ENCODE measurements at places on chromosomes 1 and 21.

DNA sequence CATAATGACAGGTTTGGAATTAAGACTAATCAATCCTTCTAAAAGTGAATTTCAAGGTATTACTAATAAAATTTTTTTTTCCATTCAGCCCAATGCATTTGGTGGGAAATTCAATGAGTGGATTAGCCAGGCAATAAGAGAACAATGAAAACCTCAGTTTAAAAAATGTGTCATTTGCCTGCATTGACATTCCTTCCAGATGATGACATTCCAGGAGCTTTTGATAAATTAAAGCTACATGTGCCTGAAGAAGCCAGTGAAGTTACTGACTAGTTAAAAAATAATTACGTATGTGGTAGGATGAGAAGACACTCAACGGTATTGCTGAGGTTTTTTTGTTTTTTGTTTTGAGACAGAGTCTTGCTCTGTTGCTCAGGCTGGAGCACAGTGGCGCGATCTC lies 37.9 kb upstream of the RC3H1 start:
- DNase-seq = no peak

DNA sequence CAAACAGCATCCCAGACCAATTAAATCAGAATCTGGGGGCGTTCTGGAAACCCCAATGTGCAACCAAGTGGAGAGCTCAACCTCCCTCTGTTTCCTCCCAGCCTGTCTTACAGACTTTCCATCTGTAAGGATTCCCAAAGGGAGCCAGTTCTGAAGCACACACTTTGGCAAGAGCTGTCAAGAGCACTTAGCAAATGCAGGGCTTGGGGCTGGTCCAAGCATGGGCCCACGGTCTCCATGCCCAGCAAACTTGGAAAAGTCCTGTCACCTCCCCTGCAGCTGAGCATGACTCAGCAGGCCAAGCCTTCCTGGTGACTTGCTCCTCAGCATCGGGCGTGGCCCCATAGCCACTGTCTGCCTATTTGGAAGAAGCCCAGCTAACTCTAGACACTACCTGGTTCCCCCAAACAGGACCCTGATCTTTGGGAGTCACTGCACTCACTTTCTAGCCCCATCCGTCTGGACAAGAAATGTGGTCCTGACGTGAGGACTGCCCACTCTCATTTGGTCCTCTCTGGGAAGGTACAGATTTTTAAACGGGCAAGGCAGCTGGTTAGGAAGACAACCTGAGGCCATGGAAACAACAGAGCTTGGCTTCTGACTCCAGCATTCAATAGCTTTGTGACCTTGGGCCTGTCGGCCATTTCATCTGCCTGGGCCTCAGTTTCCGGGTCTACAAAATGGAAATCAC lies 16.9 kb downstream of the SLC2A1 start:
- no peak for DNase-seq

GRCh38 chr1:10814312-10814711 lies 17.9 kb upstream of the CASZ1 start:
- no peak for DNase-seq

- DNase-seq = no peak
Observed at GRCh38 chr1:57858740-57859139, 434.9 kb upstream of the DAB1 start.

- DNase-seq = peak; percentile 91
Observed at GRCh38 chr1:203278082-203278884, 27.0 kb upstream of the BTG2 start.

- DNase-seq = no peak
Observed at GRCh38 chr21:42525676-42526378, 12.2 kb downstream of the SLC37A1 start.

DNA sequence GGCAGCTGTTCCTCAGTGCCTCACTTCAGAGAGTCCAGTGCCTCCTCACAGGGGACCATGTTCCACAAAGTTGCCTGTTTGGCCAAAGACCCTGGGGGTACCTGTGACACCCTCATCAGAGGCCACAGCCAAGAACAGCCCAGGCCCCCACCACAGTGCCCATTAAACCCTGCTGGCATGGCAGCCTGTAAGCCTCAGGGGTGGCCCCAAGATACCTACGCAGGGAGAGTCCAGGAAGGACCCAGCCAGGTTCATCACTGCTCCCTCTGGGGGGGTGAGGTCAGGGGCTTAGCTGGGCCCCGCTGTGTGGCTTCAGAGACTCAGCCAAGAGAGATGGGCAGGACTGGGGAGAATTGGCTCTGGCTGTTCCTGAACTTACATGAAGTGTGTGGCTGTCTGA lies 19.1 kb upstream of the PRDM16 start:
- no peak for DNase-seq

DNA sequence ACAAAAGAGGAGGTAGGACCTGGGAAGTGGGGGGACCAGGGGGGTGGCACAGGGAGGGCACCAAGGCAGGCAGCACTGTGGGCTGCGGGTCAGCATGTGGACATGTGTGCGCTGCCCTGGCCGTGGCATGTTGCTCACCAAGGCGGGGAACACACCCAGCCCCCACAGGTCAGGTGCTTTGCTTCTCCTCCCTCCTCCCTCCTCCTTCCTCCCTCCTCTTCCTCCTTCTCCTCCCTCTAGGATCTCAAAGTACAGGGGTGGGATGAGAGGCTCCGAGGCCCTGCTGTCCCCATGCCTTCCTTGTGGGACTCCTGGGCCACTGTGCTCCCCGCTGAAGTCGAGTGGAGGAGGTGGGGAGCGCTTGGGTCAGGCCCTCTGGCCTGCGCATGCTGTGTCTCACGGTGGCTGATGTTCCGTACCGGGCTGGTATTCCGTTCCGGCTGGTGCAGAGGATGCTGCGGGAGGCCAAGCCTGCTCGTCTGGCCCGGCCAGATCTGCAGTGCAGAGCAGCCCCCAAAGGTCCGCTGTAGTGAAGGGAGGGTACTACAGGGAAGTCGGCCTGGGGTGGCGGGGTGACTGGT lies 26.6 kb downstream of the SPSB1 start:
- DNase-seq = no peak

GRCh38 chr1:12678820-12679219 lies 34.9 kb downstream of the AADACL4 start:
- no peak for DNase-seq

DNA sequence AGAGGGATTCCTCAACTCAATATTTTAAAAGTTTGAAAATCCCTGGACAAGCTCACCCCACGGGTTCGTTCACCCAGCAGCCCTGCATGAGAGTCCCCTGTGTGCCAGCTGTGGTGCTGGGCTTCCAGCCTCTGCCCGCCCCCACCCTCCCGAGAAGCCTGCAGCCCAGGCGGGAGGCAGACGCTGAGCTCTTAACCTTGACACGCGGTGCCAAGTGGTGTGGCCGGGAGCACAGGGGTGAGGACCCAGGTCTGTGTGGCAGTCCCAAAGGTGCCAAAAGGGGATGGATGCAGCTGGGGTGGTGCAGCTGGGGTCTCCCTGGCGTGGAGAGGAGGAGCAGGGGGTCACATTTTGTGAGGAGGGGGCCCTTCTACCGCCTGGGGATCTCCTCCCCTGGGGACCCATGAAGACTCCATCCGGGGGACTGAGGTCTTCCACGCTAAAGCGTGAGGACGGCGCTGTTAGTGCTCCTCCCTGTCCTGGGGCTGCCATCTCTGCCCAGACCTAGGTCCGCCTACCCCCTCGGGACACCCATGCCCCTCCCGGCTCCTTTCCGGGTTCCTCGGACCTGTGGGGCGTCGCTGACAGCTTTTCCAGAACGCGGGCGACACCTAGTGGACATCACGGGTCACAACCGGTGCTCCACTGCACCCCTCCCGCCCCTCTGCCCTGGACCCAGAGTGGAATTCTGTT lies 12.9 kb downstream of the PLA2G2F start:
- DNase-seq = peak; percentile 84

DNA sequence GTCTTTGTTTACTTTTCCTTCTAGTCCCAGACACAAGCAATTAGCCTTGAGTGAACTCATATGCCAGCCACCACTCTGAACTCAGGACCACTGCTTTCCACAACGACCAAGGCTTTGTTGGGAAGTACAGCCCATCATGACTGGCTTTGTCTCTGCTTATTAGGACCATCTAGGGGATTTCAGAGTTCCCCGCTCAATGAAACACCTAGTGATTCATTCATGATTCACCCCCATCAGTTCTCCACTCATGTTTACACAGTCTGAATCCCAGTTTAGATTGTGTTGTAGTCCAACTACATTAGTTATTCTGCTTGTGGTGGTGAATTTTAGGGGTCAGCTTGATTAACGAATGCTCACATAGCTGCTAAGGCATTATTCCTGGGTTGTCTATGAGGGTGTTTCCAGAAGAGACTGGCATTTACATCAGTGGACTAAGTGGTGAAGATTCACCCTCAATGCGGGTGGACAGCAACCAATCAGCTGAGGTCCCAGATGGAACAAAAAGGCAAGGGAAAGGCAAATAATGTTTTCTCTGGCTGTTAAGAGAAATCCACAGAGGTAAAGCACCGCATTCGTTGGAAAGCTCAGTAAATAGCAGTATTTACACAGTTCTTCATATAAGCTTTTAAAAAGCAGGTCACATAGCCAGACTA lies 122.7 kb downstream of the RGS21 start:
- DNase-seq = no peak

DNA sequence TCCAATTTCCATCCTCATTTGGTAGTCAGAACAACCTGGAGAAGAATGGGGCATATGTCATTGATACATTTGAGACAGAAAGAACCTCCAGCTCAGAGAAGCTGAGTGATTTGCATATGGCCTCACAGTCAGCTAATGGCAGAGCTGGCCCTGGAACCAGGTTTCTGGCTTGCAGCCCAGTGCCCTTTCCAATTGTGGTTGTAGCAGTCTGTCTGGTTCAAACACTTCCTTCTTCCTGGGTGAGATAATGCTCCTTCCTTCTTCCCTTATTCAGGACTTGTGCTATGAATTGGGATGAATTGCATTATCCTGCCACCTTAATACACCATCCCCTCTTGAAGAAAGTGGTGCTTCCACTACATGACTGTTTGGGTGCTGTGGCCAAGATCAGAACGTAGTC lies 24.2 kb downstream of the SLC5A9 start:
- DNase-seq = no peak

- no peak for DNase-seq
Observed at GRCh38 chr1:202433155-202434043, 84.9 kb downstream of the PPP1R12B start.

- no peak for DNase-seq
Observed at GRCh38 chr1:193799948-193800690, 613.7 kb upstream of the B3GALT2 start.

GRCh38 chr21:17343055-17343454 lies 169.8 kb upstream of the CXADR start:
- no peak for DNase-seq

- no peak for DNase-seq
Observed at GRCh38 chr1:147586414-147586813, 45.1 kb downstream of the BCL9 start.

DNA sequence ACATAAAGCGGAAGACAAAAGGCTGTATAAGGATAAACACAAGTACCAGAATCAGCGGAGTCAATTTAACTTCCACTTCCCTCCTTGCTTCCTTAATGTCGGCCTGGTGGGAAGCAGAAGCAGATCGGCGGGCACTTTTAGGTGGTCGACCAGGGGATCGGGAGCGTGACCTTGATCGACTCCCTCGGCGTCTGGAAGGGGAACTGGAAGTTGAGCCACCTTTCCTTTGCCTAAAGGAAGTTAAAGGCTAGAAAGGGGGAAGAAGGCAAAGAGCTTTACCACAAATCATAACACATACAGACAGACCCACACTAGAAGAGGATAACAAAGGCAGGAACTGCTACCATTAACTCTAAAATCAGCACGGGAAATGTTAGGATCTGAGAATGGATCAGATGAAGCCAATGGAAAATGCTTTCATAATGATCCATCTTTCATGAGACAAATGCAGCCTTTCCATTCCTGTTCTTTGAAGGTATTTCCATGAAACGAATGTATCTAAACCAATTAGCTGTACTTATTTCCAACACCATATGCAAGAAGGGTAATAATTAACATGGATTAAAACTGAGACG lies 5.7 kb downstream of the LBR start:
- DNase-seq = no peak

- DNase-seq = no peak
Observed at GRCh38 chr21:17576080-17576835, 36.4 kb downstream of the BTG3 start.

- no peak for DNase-seq
Observed at GRCh38 chr21:21971384-21971783, 973.2 kb downstream of the NCAM2 start.

- no peak for DNase-seq
Observed at GRCh38 chr1:23727362-23727811, 15.9 kb upstream of the ELOA start.

- no peak for DNase-seq
Observed at GRCh38 chr1:73770109-73770905, 427.7 kb downstream of the LRRIQ3 start.

- no peak for DNase-seq
Observed at GRCh38 chr1:227790034-227790400, 25.5 kb upstream of the PRSS38 start.

- no peak for DNase-seq
Observed at GRCh38 chr21:37196847-37197246, 70.3 kb downstream of the VPS26C start.

GRCh38 chr1:63931468-63931867 lies 157.7 kb downstream of the ROR1 start:
- no peak for DNase-seq

DNA sequence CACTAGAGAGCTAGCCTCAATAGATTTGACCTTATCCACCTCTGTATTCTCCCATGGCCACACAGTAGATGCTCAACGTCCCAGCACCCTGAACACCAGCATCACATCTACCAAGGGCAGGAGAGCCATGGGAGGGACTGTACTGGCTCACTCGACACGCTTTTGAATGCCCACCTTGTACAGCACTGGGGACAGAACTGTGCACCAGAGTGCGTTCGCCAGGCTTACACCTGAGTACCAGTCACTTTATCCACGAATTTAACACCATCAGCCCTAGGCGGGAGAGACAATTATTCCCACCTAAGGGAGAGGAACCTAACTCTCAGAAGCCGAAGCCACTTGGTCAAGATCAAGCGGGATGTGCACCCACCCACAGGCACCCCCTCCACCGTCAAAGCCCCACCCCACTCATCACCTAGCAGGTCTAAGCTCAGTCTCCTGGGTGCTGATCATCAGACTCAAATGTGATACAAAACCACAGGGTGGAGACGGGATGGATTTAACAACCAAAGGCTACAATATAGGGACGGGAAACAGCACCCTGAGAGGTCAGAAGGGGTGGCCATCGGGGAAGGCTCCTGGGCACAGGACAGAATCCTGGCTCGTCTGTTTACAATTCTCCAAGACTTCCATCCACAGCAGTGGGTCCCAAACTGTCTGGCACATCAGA lies 110.5 kb downstream of the GLIS1 start:
- no peak for DNase-seq

- no peak for DNase-seq
Observed at GRCh38 chr1:162712317-162713029, 78.0 kb upstream of the HSD17B7 start.

GRCh38 chr21:34915364-34915841 lies 133.7 kb downstream of the RUNX1 start:
- DNase-seq = no peak

DNA sequence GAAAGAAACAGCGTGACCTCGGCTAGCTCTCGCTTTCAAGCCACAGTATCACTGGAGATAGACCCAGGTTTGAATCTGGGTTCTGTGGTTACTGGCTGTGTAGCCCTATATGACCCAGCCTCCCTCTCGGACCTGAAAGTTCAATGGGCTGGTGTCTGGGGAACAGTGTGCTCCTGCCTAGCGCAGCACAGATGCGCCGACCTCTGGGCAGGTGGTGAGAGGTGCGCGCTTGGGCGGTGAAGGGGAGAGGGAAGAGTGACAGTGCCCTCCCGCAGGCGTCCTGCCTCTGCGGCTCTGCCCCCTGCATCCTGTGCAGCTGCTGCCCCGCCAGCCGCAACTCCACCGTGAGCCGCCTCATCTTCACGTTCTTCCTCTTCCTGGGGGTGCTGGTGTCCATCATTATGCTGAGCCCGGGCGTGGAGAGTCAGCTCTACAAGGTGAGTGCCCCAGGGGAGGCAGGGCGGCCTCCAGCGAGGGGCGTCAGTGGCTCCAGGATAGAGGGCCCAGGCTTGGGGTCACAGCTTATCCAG lies 10.5 kb downstream of the SERINC2 start:
- no peak for DNase-seq

Data from dorsolateral prefrontal cortex (tissue), 122 donors.